ENCODE measurements at places on chromosomes 6 and 20. TPM values are rescaled to one million over a fixed set of nuclear protein-coding genes. Genes with fewer than 3 reads are reported as not detected.

DNA sequence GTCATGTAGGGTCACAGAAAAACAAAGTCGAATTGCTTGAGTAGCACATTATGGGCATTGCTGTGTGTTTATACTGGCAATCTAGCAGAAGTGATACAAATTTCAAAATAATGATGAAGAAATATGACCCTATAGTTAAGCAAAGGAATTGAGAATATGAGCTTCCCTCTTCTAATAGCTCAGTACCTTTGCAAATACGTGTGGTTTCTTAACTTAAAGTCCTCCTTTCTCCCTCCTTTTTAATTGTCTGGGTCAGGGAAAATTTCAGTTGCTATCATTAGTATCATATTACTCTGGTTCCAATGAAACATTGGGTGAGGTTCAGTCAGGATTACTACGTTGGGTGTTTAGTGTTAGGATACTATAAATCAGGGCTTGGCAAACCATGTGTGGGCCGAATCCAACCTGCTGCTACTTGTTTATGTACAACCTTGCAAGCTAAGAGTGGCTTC, 166.8 kb upstream of the CARMIL1 start:
- no peak for DNase-seq

DNA sequence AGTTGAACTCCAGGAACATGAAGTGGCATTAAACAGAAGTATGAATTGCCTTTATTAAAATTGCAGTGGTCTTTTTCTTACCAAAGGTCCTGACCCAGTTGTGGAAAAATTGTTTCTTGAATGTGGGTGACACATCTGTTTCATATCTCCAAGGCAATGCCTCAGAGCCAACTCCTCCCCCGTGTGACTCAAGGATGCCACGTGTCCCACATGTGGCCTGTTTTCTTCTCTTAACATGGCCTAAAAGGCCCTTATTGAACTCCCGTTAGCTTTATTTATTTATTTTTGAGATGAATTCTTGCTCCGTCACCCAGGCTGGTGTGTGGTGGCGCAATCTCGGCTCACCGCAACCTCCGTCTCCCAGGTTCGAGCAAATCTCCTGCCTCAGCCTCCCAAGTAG, 128.4 kb upstream of the ESR1 start:
- no peak for DNase-seq

DNA sequence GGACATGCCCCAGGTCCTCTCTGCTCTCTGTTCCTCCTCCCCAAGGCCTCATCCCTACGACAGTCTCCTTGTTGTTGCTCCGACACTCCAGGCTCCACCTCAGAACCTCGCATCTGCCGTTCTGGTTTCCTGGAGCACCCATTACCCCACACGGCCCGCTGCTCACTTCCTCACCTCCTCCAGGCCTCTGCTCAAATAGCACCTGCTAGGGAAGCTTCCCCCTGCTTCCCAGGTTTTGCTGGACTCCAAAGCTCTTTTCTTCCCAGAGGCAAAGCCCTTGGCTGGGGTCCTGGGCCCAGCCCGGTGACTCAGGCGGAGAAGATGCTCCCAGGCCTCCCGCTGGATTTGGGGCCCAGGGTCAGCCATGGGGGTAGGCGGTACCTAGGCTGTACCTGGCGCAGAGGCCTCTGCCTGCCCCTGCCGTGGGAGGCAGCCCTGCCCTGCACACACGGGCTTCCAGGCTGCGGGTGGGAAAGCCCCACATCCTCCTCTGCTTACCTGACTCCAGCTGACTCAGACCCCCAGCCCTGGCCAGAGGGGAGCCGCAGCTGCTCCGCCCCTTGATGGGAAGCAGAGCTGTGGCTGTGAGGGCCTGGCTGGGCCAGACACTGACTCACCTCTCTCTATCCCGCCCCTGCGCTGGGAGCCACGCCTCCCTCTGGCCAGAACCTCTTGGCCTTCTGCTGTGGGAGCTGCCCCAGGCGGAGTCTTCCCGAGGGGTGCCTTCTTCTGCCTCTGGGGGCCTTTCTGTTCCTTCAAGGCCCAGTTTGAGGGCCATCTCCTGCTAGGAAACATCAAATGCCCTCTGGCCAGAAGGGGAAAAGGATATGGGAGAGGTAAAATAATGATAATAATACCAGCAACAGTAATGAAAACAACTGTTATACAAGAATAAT, 130.5 kb downstream of the CEBPB start:
- DNase-seq = peak; percentile 90

- DNase-seq = no peak
Measured at GRCh38 chr6:81003156-81003555, 749.3 kb downstream of the TENT5A start.

DNA sequence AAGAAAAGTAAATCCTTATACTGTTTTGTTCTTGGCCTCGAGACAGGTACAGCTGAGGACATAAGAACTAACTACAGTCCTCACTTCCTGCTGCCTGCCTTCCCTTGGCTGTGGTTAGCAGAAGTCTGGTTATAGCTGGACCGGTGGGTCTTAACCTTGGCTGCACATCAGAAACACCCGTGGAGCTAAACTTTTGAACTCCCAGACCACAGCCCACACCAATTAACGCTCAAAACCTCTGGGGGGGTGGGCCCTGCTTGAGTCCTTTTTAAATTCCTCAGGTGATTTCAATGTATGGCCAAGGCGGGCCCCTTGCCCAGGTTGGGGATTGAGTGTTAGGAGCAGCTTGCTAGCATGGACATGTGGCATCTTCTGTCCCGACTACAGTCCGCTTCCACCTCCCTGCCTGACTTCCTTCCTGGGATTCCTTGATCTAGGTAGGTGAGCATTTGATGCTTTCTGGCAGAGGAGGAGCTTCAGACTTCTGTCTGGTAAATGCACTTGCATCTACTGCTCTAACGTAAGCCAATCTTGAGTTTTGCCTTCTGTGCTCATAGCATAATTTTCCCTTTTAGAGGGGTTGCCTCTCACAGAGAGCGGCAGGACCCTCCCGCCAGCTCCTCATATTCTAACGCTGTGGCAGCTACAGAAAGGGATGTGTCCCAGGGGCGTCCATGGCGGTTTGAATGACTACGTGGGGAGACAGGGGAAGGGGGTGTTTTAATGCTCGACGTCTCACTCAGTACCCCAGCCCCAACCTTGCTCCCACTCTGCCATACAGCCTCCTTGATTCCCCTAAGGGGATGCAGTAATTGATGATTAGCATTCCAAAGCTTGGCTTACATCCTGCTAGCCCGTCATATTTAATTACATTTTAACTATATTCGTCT, 390.1 kb downstream of the ZFAND3 start:
- DNase-seq = peak; percentile 88

DNA sequence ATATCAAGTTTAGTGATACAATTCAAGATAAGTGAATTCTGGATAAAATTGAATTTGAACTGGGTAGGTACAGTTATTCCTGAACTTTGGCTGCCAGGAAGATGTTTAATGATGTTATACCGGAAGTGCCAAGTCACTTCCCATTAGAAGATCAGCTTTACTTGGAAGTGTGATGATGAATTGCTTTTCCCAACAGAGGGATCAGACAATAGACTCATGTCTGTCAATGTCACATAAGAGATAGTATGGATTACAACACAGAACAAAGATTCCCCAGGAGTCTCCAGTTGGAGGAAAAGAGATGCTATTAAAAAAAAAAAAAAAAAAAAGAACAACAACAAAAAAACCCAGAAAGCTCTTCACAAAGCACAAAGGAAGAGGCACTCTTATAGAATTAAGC, 497.9 kb upstream of the EPHA7 start:
- no peak for DNase-seq

DNA sequence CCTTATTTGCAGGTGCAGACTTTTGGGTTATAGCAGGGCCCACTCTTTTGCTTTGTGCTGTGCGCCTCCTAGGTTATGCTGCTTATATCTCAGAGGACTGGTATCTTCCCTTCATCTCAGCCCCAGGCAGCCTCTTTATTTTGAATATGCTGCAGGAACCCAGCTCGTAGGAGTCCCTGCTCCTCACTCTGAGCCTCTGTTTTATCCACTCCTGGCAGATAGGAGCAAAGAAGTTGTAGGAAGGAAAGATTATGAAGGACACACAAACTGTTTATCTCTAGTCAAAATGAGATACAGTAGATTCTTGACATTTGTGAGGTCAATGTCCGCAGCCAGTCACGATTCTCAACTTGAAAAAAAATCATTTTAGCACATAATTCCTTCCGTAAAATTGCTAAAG, 15.6 kb downstream of the L3MBTL3 start:
- DNase-seq = no peak

DNA sequence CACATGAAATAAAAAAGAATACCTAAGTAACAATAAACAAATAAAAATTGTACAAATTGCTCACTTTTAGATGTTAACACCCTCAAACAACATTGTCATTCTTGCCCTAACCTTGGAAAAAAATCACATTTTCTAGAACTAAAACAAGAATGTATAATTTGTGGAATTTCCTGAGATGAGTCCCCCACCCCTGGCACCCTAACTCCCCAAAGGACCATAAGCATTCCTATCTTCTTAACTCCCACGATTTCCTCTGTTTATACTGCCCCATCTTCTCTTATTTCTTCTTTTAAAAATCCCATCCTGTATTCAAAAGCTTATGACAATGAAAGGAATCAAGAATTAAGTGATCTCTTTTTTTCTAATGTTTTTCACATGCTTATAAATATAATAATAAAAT, 70.9 kb downstream of the IBTK start:
- DNase-seq = no peak

- DNase-seq = peak; percentile 75
Measured at GRCh38 chr20:47102629-47103028, 208.0 kb downstream of the EYA2 start.

DNA sequence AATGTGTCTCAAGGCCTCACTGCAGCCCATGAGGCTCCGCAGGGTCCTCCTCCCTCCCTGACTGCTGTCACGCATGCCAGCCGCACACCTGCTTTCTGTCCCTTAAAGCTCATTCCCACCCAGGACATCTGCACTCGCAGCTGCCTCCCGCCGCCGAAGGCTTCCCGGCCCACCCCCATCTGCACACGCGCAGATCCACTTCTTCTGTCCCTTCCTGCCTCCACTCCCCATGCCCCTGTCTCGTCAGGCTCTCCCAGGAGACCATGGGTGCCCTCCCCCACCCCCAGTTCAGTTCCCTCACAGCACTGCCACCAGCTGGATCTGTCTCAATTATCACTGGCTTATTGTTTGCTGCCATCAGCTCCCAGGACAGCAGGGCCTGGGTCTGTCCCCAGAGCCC, 63.0 kb downstream of the RIPOR3 start:
- DNase-seq = peak; percentile 72

DNA sequence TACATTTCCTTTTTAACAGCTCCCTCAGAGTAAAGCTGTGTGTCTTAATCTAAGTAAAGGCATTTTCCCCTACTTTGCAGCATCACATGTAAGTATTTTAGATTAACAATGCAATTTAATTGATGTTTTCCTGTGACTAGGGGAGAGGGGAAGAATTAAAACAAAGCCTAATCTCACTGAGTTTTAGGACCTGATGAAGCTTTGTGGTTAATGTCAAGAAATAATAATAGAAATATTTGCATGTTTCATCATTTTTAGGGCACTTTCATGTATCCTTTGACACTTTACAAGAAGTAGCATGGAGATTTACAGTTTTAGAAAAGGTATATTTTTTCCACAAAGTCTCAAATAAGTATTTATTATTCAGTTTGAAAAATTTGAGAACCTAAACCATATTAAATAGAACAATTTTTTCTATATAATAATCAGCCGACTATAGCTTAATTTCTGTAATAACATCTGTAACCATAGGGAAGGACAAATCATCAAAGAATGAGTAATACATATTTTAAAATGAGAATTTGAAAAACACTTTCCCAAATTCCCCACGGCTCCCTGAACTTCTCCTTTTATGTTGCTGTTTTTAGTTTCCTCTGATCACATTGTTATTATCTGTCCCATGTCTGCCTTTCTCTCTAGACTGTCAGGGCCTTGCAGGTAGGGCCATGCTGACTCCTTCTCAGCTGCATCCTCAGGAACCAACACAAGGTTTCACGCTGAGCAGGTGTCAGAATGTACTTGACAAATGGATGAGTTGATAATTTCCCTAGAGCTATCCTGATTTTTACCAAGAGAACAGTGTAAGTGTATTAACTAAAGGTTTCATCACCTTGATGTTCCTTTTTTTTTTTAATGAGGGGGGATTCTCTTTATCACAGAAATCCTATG, 338.1 kb downstream of the SYNE1 start:
- no peak for DNase-seq

DNA sequence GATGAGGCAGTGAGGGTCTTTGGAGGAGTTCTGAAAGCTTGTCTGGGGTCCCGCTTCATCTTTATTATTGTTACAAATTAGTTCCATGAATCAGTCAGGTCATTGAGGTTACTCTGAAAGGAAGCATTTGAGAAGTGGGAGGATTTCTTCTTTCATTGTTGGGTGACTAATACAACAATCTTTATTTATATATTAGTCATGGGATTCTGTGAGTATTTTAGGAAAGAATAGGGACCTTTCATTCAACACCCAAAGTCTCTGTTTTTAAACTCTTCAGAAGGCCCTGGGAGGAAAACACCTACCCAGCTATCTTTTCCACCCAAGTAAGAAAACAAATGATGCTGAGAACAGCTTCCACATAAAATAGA, 98.3 kb downstream of the SOD2 start:
- no peak for DNase-seq

GRCh38 chr6:81777586-81778268, 25.2 kb upstream of the TENT5A start:
- DNase-seq = no peak

Gene MRS2
- polyA plus RNA-seq = 17.7 TPM

- no peak for DNase-seq
Measured at GRCh38 chr6:77786935-77787629, 134.2 kb downstream of the MEI4 start.

- DNase-seq = no peak
Measured at GRCh38 chr20:35698298-35699126, 640 bp downstream of the NFS1 start.

DNA sequence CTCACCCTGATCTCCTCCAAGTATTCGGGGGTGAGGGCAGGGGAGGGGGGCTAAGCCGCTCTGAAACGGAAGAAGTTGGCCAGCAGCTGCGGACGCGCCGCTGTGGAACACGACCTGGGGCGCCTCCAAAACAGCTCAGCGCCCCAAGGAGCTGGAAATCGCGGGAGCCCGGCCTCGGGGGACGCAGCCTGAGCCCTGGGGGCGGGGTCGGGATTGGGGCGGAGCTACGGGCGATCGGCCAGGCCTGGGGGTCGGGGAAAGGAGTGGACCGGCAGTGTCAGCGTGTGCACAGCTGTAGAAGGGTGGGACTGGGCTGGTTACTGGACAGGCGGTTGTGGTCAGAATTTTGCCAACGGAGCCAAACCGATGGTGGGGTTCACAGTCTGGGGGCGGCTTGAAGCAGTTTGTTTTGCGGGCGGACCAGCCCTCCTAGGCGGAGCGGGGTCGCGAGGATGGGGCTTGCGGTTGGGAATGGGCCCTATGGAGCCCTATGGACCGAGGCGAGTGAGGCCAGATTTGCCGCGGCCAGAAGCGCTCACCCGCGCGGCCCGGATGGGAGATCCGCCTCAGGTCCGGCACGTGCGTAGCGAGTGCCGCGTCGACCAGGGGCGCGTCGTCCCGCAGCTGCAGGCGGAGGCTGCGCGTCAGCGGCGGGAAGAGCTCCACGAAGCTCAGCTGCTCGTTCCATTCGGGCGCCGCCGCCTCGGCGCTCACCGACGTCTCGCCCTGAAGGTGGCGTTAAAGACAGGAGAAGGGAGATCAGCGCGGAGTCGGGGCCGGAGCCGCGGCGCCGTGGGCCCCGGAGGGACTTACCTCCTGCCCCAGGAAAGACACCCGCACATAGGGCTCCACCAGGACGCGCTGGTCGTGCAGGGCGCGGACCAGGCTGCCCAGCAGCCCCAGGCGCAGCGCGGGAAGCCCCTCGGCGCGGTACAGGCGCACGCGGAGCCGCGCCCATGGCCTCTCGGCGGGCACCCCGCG, 14.3 kb upstream of the SPAG4 start:
- peak; percentile 93 for DNase-seq

Gene OR2H1
- not detected for polyA plus RNA-seq

- DNase-seq = peak; percentile 21
Measured at GRCh38 chr6:144467172-144467762, 182.1 kb downstream of the UTRN start.

GRCh38 chr6:45608252-45608913, 230.6 kb upstream of the SUPT3H start:
- DNase-seq = no peak
